ENCODE measurements at places on chromosomes 7 and 10.

- DNase-seq, result no peak
Measured at GRCh38 chr10:3077940-3078630, 10.7 kb downstream of the PFKP start.

DNA sequence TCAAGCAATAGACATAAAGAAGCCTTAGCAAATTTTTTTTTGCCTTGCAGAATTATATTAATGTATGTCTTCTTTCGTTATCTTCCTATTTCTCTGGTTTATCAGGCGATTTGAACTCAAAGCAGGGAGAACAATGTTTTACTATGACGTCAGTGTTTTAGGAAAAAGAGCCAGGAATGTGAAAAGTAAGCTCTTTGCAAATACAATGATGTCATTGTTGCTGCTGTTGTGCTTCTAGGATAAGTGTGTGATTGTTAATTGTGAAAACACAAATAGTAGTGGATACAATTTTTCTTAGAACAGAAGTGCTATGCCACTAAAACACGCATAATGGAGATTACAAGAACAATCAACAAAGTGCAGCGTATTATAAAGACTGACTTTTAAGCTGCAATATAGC lies 9.5 kb upstream of the AUTS2 start:
- DNase-seq, result no peak

DNA sequence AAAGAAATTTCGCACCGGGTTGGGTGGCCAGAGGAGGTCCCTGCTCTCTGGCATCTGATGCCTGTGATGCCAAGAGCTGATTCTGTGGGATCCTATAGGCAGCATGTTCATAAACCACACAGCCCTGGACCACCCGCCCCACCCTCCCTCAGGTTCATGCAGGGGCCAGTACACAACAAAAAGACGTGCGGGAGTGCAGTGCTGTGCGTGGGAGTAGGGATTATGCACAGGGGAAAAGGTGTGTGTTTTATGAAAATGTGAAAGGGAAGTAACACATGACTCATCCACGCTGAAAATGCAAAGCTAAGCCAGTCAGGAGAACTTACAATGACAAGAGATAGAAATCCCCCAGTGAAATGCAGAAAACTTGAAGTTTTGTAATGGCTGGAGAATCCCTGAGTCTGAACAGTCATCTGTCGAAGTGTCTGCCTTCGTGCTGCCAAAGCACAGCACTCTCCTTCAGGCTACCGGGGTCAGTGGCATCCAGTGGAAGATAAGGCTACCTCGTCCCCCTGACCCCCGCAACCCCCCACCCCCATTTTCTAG lies 1.1 kb downstream of the KIAA1217 start:
- DNase-seq, result peak; percentile 82

- DNase-seq, result no peak
Measured at GRCh38 chr7:51340029-51340838, 23.6 kb upstream of the COBL start.

- DNase-seq, result no peak
Measured at GRCh38 chr10:27072436-27073114, 27.7 kb downstream of the ANKRD26 start.

- DNase-seq, result no peak
Measured at GRCh38 chr10:24152270-24152669, 56.7 kb upstream of the KIAA1217 start.

DNA sequence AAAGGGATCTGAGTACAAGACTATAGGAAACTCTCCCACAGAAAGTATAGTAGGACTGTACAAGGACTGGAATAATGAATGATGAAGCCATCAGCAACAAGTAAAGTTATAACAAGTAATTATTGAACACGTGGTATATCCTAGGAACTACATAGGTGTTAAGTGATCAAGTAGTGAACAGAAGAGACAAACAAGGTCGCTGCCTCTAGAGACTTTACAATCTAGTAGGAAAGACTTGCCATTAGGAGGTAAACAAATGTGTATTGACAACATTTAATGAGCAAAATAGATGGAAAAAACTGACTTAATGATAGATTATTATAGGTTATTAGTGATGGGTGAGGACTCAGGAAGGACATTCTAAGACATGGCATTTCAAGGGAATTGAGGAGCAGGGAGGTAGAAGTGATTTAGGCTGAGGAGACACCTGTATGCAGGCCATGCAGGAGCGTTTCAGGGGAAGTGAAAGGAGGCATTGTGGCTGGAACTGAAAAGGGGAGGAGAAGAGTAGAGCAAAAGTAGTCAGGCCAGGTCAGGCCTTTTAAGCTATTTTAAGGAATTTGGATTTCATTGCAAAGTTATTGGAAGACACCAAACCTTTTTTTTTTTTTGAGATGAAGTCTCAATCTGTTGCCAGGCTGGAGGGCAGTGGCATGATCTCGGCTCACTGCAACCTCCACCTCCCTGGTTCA lies 8.5 kb upstream of the GLCCI1 start:
- DNase-seq, result peak; percentile 79

GRCh38 chr7:143042790-143043271 lies 9.3 kb upstream of the OR6V1 start:
- no peak for DNase-seq

GRCh38 chr7:86645225-86645608 lies 1.5 kb downstream of the GRM3 start:
- no peak for DNase-seq

- DNase-seq, result no peak
Measured at GRCh38 chr10:51716981-51717380, 17.6 kb upstream of the CSTF2T start.

- no peak for DNase-seq
Measured at GRCh38 chr7:116432527-116432916, 67.0 kb upstream of the CAV2 start.

- DNase-seq, result no peak
Measured at GRCh38 chr10:7438196-7438986, 27.6 kb upstream of the SFMBT2 start.

DNA sequence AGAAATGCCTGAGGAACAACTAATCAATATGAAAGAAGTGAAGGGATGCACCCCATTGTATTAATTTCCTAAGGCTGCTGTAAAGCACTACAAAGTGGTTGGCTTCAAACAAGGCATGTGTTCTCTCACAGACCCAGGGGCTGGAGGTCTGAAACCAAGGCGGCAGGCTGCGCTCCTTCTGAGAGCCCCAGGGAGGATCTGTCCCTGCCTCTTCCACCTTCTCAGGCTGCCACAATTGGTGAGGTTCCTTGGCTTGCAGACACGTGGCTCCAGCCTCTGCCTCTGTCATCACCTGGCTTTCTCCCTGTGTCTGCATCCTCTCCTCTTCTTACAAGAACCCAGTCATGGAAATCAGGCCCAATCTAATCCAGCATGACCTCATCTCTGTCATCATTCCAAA lies 110.1 kb downstream of the TNS3 start:
- no peak for DNase-seq

- no peak for DNase-seq
Measured at GRCh38 chr10:46555713-46556514, 544 bp downstream of the GPRIN2 start.

- no peak for DNase-seq
Measured at GRCh38 chr7:39133088-39133487, 155.4 kb downstream of the POU6F2 start.

DNA sequence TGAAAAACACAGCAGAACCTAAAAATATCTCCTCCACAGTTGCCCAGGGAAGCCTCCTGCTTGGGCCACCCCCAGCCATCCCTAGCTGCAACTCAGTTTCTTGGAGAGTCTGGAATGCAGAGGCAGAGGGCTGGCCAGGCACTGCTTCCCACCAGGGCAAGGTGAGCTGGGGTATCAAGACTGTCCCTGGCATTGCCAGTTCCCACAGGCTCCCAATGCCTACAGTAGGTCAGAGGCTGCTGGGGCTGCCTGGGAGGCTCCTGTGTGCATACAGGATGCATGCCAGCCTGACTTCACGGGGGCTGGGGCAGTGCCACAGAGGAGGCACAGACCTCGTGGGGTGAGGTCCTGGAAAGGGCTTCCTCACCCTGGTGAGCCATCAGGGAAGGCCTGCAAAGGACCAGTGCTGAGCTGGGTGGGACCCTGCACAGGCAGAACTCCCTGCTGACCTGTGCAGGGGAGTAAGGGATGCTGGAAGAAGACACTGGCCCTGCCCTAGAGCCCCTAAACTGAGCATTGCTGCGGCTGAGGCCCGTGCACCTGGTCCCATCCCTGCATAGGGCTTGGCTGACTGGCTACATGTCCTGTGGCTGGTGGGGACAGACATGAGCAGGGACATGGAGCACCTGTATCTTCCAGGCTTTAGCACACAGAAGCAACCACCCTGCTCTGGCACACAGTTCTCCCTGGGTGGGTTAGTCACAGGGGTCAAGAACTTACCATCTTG lies 121.9 kb upstream of the RET start:
- no peak for DNase-seq

- DNase-seq, result peak; percentile 72
Measured at GRCh38 chr7:66681491-66682349, 53.0 kb downstream of the KCTD7 start.

- no peak for DNase-seq
Measured at GRCh38 chr7:136976504-136977251, 108.2 kb downstream of the CHRM2 start.

GRCh38 chr10:32347363-32348022 lies 535 bp upstream of the EPC1 start:
- no peak for DNase-seq

GRCh38 chr7:149731207-149731955 lies 42.0 kb downstream of the ZNF467 start:
- DNase-seq, result no peak

DNA sequence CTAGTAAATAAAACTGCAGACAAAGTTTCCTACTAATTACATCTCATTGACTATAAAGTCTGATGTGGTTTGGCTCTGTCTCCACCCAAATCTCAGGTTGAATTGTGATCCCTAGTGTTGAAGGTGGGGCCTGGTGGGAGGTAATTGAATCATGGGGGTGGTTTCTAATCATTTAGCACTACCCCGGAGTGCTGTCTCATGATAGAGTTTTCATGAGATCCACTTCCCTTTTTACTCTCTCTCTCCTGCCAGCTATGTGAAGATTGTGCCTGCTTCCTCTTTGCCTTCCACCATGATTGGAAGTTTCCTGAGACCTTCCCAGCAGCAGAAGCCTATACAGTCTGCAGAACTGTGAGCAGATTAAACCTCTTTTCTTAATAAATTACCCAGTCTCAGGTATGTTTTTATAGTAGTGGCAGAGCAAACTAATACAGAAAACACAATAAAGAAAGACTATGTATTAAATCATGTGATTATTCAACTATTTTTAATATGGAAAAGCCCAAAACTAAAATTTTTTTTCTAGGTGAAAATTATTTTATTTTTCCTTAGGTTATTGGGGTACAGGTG lies 232.1 kb downstream of the FZD1 start:
- DNase-seq, result no peak

GRCh38 chr7:11552676-11553296 lies 279.2 kb downstream of the THSD7A start:
- DNase-seq, result no peak

GRCh38 chr7:30266686-30267085 lies 17.7 kb upstream of the ZNRF2 start:
- DNase-seq, result no peak

GRCh38 chr10:78336402-78336791 lies 302.7 kb downstream of the RPS24 start:
- DNase-seq, result no peak

GRCh38 chr10:114068054-114068707 lies 24.5 kb downstream of the ADRB1 start:
- DNase-seq, result no peak

DNA sequence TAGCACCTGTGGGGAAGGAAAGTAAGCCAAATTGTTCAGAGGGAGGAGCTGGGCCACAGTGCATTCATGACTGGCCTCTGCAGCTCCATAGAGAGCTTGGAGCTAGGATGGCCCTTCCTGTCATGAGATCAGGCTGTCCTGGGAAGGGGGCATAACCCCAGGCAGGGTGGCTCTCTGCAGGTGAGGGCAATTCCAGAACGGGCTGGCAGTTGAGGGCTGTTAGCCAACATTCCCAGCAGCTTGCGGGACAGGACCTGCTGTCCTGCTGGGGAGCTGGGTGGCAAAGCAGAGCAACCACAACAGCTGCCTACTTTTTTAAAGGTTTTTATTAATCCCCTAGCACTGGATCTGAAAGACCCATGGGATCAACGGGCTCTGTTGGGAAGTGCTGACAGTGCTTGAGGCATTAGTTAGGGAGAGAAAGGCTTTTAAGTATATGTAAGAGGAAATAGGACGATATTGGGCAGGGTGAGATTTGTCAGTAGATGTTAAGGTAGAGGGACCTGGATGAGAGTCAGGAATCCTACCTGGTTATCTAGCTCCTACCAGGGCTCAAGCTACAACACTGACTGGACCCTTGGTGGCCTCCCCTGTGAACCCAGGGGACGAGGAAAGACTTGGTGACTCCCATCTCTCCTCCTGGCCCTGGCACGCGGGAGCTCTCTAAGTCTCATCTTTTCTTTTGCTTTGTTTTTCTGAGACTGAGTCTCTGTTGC lies 77.8 kb downstream of the NAMPT start:
- no peak for DNase-seq

DNA sequence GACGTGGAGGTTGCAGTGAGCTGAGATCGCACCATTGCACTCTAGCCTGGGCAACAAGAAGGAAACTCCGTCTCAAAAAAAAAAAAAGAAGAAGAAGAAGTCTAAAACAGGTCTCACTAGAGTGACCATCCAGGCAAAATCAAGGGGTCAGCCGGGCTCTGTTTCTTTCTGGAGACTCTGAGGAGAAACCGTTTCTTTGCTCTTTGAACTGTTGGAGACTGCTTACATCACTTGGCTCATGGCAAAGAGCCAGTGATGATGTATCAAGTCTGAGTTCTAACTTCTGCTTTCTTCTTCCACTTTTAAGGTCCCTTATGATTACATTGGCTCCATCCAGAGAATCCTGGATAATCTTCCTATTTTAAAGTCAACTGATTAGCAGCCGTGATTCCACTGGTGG lies 306.8 kb downstream of the WDR11 start:
- no peak for DNase-seq

GRCh38 chr10:32329061-32329460 lies 17.9 kb downstream of the EPC1 start:
- no peak for DNase-seq

DNA sequence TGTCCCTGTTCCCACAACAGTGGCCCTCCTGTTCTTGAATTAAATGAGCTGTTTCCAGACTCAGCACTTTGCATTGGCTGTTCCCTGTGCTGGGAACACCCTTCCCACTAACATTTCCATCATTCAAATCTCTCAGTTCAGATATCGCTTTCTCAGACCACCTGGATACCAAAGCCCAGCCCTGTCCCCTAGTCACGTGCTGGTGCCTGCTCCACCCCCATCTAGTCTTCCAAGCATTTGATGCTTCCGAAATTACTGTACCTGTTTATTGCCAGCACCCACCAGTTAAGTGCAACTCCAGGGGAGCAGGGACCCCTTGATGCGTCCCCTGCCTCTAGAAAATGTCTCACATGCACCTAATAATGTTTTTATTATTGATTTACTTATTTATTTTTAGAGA lies 3.0 kb upstream of the SLC29A4 start:
- DNase-seq, result no peak

DNA sequence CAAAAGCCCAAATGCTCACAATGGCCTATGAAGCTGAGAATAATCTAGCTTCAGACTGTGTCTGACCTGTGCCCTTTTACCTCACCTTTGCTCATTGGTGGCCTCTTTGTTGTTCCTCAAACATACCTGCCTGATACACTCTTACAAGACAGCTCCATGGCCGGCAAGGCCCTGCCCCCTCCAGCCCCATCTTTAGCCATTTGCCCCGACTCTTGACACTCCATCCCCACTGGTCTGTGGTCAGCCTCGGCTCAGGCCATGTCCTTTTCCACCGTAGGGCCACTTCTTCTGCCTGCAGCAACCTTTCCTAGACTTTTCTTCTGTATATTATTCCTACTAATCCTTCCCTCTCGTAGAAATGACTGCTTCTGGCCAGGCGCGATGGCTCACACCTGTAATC lies 265.2 kb downstream of the RPS24 start:
- DNase-seq, result no peak

GRCh38 chr7:97024209-97025129 lies at the start of gene DLX5:
TSS of gene DLX5 (minus strand) at chr7:97024831. CDS start at chr7:97024623, 208 bp downstream.
- no peak for DNase-seq

GRCh38 chr7:9557853-9558252 lies 1124.4 kb downstream of the NXPH1 start:
- no peak for DNase-seq

All from GM12878 (cell line).